ENCODE measurements at places on chromosomes 7 and 10. TPM values are rescaled to one million over a fixed set of nuclear protein-coding genes. Genes with fewer than 3 reads are reported as not detected.

Gene DPP6
- not detected for total RNA-seq

Gene ACTA2
- total RNA-seq, result 8.8 TPM

Gene CYP3A4
- total RNA-seq, result not detected

Gene SLC35G1
- total RNA-seq, result 4.3 TPM

Gene NKX1-2
- not detected for total RNA-seq

Gene HDAC9
- total RNA-seq, result 0.71 TPM

Gene ACBD7
- 1.5 TPM for total RNA-seq

Gene CLDN4
- total RNA-seq, result not detected

Gene TSPAN13
- 0.61 TPM for total RNA-seq

Gene FZD8
- total RNA-seq, result 0.29 TPM
